CD4-positive, alpha-beta T cell treated with Interleukin-6 at 100 ng/mL for 8 hours (primary cell): ENCODE measurements at places on chromosomes 2 and 18.

GRCh38 chr2:60312618-60313017, 240.8 kb downstream of the BCL11A start:
- DNase-seq = no peak

- peak; percentile 24 for DNase-seq
These were observed 333.3 kb upstream of the ACVR2A start for GRCh38 chr2:147511491-147511948.

GRCh38 chr2:17056236-17056635, 390.6 kb upstream of the CYRIA start:
- no peak for DNase-seq

- peak; percentile 79 for DNase-seq
These were observed 378.5 kb upstream of the ID2 start for GRCh38 chr2:8303322-8303832.

GRCh38 chr18:6059551-6059950, 164.2 kb upstream of the TMEM200C start:
- DNase-seq = no peak

DNA sequence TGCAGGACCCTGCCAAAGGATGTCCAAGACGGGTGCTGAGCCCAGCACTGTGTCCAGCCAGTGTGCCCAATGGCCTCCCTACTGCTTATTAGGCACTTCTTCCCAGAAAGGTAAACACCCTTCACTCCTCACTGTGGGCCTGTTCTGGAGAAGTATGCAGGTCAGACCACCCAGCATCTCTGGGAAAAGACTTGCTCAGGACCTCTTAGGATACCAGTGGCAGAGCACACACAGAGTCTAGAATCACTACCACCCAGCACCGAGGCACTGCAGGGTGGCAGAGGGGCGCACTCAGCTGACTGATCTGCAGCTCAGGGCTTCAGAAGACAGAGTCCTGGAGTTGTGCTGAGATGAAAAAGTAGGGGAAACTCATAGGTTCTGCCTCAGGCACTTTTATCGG, 25.8 kb downstream of the XDH start:
- DNase-seq = no peak

GRCh38 chr2:89848763-89849368, 1157.4 kb downstream of the RPIA start:
- no peak for DNase-seq

- no peak for DNase-seq
These were observed 76.7 kb downstream of the PTGR3 start for GRCh38 chr18:75132098-75132870.

- no peak for DNase-seq
These were observed 99.3 kb downstream of the MCFD2 start for GRCh38 chr2:46816151-46816845.

DNA sequence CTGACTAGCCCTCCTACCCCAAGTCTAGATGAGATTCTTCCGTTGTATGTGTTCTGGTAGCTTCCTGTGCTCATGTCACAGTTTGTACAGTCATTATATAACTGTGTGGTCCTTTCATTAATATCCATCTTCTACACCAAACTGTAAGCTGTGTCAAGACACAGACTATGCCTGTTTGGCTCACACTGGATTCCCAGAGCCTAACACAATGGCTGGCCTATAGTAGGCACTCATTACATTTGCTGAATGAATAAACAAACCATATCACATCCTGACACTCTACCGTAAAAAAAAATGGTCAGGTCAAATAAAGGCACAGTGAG, 72.6 kb downstream of the ANKRD44 start:
- peak; percentile 34 for DNase-seq

- no peak for DNase-seq
These were observed 52.1 kb downstream of the RHBDD1 start for GRCh38 chr2:226887940-226888339.

DNA sequence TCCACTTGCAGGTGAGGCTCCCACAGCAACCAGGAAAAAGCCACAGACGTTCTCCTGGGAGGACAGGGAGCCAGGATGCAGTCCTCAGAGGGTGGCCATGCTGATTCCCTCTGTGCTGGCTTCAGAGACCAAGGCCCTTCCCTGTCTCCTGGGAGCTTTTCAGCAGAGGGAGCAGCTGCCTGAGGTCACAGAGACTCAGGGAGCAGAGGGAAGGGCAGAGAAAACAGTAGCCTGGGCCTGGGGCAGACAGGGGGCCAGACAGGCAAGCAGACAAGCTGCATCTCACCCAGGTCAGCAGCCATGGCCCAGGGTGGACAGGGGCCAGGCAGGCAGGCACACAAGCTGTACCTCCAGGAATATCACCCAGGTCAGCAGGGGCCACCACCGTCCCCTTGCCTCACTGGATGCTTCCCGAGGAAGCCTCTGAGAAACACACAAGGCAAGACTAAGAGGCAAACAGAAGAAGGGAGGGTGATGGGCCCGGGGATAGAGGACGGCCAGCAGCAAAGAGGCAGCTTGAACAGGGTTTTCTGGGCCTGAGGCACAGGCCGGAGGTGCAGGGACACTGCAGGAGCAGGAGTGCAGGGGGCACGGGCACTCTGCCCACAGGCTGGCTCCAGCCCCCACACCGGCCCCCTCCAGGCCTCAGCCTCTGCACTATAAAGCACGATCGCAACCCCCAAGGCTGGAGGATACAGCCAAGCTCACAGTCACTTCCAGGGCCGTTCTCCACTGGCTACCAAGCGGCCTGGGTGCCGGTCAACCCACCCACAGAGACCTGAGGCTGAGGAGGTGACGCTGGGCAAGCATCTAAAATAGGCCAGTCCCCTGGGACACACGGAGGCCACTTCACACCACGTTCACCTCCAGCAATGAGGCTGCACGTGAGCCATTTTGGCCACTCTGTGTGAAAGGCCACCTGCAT, 6.1 kb downstream of the SLC66A2 start:
- no peak for DNase-seq

GRCh38 chr2:39133215-39133851, 12.5 kb upstream of the SOS1 start:
- DNase-seq = no peak

DNA sequence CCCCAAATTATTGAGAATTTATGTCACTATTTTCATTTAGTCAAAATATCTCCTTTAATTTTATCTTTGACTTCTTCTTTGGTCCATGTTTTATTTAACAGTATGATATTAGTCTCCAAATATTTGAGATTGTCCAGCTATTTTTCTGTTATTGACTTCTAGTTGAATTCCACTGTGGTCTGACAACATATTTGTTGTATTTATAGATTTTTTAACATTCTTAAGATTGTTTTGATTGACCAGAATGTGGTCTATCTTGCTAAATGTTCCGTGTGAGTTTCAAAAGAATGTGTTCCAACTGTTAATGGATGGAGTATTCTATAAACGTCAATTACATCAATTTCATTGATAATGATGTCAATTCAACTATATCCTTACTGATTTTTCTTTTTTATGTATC, 1452.1 kb downstream of the SUCLG1 start:
- DNase-seq = no peak

GRCh38 chr2:17615728-17616351, 75.3 kb downstream of the VSNL1 start:
- DNase-seq = no peak

GRCh38 chr2:235594041-235594440, 100.2 kb downstream of the AGAP1 start:
- DNase-seq = no peak

GRCh38 chr2:10344105-10345066, 41.7 kb downstream of the HPCAL1 start:
- no peak for DNase-seq

DNA sequence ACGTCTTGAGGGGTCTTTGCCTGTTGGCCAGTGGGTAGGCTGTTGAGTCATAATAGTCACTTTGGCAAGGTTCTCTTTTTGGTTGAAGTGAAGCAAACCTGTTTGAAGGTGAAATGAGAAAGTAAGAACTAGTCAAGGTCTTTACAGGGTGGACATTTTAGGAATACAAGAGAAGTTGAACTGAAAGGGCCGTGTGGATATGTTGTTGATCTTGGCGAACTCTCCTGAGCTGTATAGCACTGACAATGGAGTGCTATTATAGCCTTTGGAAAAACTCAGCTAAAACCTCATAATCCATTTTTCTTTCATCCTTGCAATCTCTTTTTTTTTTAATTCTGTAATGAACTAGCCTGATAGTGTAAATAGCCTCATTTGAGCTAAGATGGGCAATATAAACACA, 248.1 kb downstream of the MEIS1 start:
- no peak for DNase-seq

DNA sequence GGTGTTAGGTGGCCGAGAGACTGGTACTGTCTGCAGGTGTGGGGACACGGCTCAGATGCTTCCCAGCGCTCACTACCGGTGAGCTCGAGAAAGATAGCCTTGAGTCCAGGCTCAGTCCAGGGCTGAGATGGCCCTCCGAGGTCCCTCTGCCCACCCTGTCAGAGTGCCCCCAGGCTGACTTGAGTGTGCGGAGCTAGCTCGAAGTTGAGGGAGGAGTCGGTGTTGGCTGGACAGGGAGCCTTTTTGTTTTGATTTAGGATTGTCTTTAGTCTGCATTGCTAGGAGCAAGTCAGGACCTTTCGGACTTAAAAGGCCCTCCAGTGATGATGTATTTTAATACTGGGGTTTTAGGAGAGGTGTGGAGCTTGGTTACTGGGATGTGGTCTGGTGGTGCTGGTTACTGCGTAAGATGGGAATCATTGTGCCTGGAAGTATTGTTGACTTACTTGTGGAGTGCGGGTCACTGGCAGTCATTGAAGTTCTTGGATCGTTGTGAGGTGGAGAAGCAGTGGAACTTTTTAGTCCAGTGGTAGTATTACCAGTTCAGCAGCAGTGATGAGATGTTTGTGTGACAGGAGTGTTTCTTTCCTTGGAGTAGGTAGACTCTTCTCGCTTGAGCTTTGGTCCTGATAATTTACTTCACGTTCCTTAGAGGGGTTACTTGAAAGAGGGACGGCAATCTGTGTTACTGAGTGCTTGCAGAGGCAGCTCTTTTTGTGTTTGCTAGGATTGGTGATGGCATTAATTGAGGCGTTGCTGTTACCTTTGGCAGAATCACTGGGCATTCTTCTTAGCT, 633 bp downstream of the KIAA1328 start:
- no peak for DNase-seq

- no peak for DNase-seq
These were observed 750.5 kb downstream of the LRP1B start for GRCh38 chr2:141380008-141380979.

- no peak for DNase-seq
These were observed 61.5 kb upstream of the KLF7 start for GRCh38 chr2:207227062-207227748.

DNA sequence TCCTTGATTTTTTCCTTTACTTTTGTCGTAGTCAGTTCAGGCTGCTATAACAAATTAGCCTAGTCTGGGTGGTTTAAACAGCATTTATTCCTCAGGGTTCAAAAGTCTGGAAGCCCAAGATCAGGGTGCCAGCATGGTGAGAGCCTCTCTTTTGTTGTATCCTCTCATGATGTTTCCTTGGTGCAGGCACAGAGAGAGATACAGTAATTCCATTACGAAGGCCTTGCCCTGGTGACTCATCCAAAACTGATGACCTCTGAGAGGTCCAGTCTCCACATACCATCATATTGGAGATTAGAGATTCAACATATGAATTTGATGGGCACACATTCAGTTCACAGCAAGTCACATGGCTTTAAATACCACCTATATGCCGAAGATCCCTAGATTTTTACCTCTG, 253.8 kb downstream of the CYRIA start:
- DNase-seq = no peak

DNA sequence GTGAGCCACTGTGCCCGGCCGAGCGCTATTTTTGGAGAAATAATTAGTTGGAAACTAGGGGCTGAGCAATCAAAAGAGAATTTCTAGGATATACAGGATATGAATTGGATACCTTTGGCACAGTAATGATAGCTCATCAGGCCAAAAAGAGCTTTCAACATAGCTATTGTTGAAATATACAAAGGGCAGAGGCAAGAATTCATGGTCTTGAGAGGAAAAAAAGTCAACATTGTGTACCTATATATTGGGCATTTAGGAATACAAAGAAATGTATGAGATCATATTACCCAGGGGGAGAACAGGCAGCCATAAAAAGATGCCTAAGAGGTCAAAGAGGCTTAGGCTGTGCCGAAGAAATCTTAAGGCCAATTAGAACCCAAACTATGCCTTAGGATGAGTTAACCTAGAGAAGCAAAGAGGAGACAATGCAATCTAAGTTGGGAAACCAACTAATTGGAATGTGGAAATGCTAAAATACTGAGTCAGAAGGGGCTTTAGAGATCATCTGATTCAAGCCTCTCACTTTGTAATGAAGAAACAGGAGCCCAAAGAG, 99.0 kb downstream of the RBBP8 start:
- no peak for DNase-seq

GRCh38 chr2:213004197-213004821, 147.1 kb downstream of the IKZF2 start:
- no peak for DNase-seq

- no peak for DNase-seq
These were observed 281.4 kb upstream of the KCNH7 start for GRCh38 chr2:163119966-163120365.

GRCh38 chr2:241150660-241151530, 628 bp downstream of the PPP1R7 start:
- no peak for DNase-seq

GRCh38 chr18:76317136-76317535, 177.9 kb downstream of the ZNF516 start:
- no peak for DNase-seq

GRCh38 chr2:127415593-127416505, 2.4 kb upstream of the PROC start:
- DNase-seq = peak; percentile 85

DNA sequence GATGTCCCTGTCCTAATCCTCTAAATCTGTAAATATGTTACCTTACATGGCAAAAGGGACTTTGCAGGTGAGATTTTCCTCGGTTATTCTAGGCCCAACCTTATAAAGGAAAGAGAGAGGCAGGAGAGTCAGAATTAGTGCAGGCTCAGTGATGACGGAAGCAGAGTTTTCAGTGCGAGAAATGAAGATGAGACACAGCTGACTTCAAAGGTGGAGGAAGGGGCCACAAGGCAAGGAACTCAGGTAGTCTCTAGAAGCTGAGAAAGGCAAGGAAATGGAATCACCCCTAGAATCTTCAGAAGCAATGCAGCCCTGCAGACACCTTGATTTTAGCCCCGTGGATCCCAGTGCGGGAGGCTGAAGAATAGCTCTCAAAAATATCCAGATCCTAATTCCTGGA, 7.2 kb upstream of the LCLAT1 start:
- peak; percentile 46 for DNase-seq

DNA sequence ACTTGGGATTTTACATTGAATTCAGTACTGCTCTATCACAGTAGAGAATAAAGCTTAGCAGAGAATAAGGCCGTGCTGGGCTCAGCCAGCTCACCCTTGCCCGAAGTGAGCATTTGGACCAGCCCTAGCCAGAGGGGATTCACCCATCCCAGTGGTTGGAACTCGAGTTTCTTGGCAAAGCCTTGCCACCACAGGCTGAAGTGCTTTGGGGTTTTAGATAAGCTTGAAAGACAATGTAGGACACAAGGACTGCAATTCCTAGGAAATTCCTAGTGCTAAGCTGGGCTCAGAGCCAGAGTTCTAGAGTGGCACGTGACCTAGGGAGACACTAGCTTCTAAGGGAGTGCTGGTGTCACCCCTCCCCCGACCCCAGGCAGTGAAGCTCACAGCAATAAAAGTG, 28.0 kb downstream of the SERPINB11 start:
- no peak for DNase-seq
